Activated naive CD8-positive, alpha-beta T cell treated with anti-CD3 and anti-CD28 coated beads, Interleukin-2, amount 50 U/mL, for 24 hours (primary cell): ENCODE measurements at places on chromosomes 3 and 15.

GRCh38 chr3:188348435-188349244 is 194.7 kb downstream of the LPP start:
- DNase-seq = no peak

DNA sequence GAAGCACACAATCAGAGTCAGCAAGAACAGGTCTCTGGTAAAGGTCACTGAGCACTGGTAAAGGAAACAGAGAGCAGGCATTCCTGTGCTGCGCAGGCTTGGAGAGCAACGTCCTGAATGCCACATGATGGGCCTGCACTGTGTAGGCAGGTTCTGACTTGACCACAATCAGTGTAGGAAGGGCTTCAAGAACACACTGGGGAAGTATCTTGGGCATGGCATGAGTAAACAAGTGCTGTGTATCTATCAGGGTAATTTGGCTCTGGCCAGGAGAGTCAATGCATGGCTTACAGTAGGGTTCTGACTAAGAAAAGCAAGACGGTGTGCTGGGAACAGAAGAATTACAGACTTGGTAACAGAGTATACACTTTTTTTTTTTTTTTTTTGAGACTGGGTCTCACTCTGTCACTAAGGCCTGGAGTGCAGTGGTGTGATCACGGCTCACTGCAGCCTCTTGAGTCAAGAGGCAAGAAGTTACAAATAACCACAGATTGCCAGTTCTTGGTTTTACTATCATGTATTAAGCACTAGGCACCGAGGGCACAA is 30.6 kb downstream of the TBC1D2B start:
- no peak for DNase-seq

DNA sequence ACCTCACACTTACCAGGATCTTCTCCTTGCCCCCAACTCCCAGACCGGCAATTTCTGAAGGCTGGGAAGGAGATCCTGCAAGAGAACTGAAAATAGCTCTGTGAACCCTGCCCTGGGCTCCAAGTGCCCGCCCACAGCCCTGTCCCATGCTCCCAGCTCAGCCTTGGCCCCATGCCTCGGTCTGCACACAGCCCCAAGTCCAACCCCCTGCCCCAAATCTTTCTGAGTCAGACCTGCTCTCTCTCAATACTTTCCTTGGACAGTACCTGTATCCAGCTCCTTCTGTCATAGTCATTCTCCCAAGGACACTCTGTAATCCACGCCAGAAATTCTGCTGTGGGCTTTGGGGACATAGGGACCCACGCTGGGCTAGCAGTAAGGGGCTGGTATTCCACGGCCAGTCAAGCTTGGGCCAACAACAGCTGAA is 6.3 kb upstream of the SMAD3 start:
- no peak for DNase-seq

DNA sequence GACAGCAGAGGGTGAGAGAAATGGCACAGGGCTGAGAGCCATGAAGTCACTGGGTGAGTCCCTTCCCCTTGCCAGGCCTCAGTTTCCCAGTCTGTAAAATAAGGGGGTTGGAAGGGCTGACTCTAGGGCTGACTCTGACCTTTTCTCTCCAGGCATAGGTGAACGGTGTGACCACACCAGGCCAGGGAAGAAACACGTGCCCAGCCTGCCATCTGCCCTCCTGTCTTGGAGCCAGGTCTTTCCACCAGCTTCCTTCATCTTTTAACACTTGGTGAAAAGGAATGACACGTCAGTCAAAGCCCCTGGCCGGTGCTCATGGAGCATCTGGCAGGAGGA is 74.4 kb downstream of the CPN2 start:
- no peak for DNase-seq

- DNase-seq = no peak
These were observed 350.0 kb upstream of the THBS1 start for GRCh38 chr15:39230908-39231285.

- no peak for DNase-seq
These were observed 332.0 kb downstream of the FHIT start for GRCh38 chr3:60919296-60919695.
